ENCODE measurements at places on chromosomes 2 and 18.

GRCh38 chr18:23203891-23204432 is 68.7 kb downstream of the CABLES1 start:
- no peak for DNase-seq

- DNase-seq: no peak
These were observed 71.1 kb downstream of the CIB4 start for GRCh38 chr2:26570083-26570430.

- no peak for DNase-seq
These were observed 131.9 kb downstream of the MAP4K4 start for GRCh38 chr2:101829429-101829828.

DNA sequence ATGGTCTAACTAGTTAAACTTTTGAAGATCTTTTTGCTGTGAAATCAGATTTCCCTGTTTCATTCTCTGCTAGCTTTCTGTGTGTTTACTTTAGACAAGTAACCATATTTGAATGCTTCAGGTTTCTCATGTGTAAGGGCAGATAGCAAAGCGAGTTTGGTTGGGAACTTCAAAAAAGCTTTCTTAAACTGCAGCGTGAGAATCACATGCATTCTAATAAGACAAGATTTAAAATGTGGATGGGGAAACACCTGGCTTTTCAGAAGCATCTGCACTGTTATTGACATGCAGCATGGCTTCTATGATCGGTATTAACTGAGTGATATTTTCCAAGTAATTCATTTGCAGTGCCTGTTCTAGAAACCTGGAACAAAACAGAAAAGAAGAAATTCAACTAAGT is 119.3 kb downstream of the ABCA12 start:
- DNase-seq: no peak

GRCh38 chr2:6960659-6961058 is 43.4 kb downstream of the RNF144A start:
- no peak for DNase-seq

GRCh38 chr2:120390381-120391055 is 44.6 kb downstream of the INHBB start:
- no peak for DNase-seq

DNA sequence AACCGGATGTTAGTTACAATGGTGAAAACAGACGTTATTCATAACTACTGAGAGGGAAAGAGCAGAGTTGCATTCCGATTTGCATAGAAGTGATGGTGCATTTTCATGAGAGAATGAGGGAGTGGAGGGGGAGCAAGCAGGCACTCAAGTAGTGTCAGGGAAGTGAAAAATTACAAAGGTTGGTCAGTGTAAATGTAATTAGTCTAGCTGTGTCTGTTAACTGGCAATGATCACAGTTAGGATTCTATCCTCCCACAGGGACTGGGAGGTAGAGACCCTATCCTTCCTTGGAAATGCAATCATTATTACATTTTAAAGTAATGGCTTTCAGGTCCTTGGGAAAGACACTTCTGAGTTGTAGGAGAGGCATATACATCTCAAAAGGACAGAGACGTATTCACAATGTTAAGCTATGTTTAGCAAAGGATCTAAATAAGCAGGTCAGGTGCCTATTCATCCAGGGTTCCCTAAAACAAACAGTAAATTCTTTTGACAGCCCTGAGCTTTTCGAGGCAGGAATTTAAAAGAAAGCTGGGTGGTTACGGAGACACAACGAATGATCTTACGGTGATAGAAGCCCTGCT is 1671.8 kb upstream of the DDX18 start:
- no peak for DNase-seq
